Activated effector memory CD4-positive, alpha-beta T cell treated with Interleukin-2 at 50 U/mL for 16 hours (primary cell): ENCODE measurements at places on chromosomes 5 and 9.
A peak's percentile ranks its signal among the peaks of the same experiment; 100 is the strongest.

DNA sequence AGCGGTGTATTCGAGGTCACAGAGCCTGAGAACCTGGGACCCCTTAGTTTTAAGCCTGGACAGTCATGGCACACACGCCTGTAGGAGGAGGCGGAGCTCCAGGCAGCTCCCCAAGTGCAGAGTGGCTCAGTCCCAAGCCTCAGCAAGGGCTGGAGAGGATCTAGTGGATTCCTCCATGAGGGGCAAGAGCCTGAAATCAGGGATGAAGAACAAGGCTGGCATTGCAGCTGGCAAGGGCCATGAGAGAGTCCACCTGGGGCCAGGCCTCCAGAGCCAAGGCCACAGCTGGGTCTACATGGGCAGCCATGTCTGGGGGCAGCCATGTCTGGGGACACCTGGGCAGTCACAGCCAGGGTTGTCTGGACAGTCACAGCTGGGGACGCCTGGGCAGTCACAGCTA lies 21.9 kb downstream of the ADAMTSL2 start:
- DNase-seq: no peak

GRCh38 chr9:109789971-109790370 lies 10.0 kb downstream of the PALM2AKAP2 start:
- no peak for DNase-seq

GRCh38 chr5:97365163-97365845 lies 182.3 kb upstream of the RIOK2 start:
- no peak for DNase-seq

- no peak for DNase-seq
Observed at GRCh38 chr5:32767948-32768467, 56.9 kb downstream of the NPR3 start.

GRCh38 chr5:69517763-69518212 lies 25.2 kb downstream of the OCLN start:
- DNase-seq: no peak

DNA sequence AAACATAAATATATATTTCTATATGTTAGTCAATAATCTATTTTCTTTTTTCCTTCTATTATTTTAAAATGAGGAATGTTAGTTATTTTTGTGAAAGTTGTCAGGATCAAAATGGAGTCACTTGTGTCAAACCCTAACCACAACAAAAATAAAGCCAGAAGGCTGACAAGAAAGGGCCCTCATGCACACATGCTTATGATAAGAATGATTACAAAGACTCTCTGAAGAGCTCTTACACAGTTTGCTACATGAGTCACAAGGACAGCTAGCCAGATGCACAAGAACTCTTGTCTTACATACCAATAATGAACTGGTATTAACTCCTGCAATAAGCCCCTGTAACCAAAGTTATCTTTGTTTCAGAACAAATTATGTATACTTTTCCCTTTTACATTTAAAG lies 64.7 kb downstream of the GGTA1 start:
- DNase-seq: no peak

- no peak for DNase-seq
Observed at GRCh38 chr9:89493671-89494070, 4.2 kb downstream of the SEMA4D start.

GRCh38 chr5:72488756-72489155 lies 18.5 kb downstream of the ZNF366 start:
- no peak for DNase-seq

DNA sequence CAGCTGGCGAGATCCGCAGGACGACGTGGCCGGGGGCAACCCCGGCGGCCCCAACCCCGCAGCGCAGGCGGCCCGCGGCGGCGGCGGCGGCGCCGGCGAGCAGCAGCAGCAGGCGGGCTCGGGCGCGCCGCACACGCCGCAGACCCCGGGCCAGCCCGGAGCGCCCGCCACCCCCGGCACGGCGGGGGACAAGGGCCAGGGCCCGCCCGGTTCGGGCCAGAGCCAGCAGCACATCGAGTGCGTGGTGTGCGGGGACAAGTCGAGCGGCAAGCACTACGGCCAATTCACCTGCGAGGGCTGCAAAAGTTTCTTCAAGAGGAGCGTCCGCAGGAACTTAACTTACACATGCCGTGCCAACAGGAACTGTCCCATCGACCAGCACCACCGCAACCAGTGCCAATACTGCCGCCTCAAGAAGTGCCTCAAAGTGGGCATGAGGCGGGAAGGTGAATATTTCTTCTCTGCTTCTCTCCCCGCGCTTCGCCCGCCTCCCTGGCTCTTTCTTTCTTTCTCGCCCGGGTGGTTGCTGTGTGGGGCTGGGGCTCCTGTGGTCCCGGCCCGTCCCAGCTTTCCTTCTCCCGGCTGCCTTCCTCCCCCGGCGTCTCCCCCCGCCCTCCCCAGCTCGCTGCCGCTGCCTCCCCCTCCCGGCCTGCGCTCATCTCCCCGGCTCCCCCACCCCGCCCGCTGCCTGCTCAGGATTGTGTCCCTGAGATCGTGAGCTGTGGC lies 2.2 kb downstream of the NR2F1 start:
- no peak for DNase-seq

- no peak for DNase-seq
Observed at GRCh38 chr9:38066197-38066913, 2.7 kb downstream of the SHB start.

GRCh38 chr9:97978371-97979130 lies 4.6 kb upstream of the ANP32B start:
- DNase-seq: no peak

GRCh38 chr5:152641970-152642805 lies 237.1 kb upstream of the NMUR2 start:
- no peak for DNase-seq

DNA sequence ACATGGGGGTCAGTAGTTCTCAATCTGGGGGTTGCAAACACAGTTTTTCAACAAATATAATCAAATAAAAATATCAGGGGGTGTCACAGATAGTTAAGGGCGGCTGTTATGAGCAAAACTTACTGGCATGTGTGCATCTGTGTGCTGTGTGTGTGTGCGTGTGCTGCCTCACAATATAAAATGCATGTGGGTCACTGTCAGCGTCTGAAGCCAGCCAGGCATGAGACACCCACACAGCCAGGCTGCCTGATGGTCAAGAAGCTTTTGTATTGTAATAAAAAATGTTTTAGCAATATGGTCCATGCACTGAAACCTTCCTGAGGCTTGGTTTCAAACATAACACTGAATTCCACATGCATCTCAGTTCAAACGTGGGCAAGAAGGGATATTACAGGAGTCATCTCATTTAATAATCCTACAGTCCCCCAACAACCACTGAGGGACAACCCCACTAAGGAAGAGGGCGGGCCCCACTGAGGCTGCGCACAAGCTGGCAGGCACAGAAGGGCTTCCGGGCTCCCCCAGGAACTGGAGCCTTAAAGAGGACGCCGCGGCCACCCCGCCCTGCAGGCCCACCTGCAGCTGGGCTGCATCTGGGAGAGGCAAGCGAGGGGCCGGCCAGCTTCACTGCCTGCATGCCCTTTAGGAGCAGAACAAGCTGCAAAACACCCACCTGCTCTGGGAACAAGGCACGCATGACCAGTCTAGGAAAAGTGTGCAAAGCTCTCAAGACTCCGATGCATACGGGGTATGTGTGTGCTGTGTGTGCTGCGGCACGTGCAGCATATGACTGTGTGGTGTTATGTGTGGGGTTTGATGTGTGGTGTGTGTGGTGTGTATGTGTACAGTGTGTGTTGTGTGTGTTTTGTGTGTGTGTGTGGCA lies 14.1 kb downstream of the SEMA4D start:
- DNase-seq: peak; percentile 64

GRCh38 chr5:13859270-13860065 lies 85.0 kb downstream of the DNAH5 start:
- no peak for DNase-seq

DNA sequence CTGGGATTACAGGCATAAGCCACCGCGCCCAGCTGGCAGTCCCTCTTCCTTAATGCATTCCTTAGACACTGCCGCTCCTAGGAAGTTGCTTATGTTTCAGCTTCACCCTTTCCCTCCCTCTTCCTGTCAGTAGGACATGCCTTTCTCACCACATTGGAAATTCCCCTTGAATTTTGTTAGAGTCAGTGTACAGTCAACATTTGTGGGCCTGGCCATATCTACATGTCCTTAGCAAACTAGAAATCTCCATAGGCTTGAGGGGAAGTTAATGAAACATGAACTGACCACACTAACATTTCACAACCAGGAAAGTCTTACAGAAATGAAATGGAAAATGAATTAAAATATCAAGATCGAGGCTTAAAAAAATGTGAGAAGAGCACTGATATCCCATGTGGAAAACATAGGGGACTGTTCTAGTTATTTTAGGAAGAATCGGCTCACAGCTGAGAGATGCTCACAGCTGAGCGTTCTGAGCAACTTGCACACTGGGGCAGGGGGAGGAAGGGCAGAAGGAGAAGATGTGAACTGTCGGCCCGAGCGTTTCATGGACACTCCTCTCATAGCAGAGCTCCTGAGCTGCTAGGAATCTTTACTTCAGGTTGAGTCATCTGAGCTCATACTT lies 21.1 kb upstream of the LVRN start:
- DNase-seq: no peak

- no peak for DNase-seq
Observed at GRCh38 chr9:84339503-84339902, 1.1 kb downstream of the SLC28A3 start.

DNA sequence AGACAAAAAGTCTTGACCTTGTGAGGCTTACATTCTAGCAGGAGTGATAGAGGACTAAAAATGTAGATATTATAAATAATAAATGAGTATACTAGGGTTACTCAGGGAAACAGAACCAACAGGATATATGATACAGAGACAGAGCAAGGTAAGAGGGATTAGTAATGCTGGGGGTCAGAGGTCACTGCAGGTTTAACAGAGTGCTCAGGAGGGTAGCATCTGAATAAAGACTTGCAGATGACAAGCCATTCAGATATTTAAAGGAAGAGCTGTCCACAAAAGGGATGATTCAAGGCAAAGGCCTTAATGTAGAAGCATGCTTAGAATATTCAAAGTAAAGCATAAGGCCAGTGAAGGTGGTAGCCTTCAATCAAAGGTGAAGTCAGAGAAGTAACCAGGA lies 65.6 kb upstream of the SEMA6A start:
- DNase-seq: no peak

DNA sequence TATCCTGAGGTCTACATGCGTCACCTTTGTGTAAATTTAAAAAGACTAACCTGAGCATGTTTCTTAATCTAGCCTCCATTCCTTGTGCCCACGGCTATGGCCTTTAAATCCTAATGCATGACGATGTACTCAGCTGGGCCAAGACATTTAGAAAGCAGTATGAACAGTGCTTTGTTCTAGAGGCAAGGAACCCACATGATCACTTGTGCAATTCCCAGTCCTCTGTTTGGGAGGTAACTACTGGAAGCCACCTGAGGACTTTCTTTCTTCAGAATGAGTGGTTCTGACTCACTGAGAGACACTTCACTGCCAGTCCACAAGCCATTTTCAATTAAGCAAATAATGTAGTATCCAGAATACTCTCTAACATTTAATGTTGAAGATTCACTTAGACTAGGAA lies 181.3 kb downstream of the RAB3C start:
- DNase-seq: no peak

DNA sequence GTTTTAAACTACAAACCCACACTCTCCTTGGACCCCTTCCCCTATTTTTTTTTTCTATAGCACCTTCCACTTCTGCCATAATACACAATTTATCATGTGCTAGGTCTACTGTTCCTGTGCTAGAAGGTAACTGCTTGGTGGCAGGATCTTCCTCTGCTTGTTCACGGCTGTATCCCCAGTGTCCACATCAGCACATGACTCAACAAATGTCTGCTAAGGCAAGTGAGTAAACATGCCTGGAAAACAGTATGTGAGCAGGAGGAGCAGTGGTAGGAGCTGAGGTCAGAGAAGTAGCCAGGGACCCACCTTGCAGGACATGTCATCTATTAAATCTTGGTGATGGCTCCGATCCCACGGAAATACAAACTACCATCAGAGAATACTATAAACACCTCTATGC lies 79.4 kb downstream of the AUH start:
- DNase-seq: no peak
